Stimulated activated CD8-positive, alpha-beta memory T cell treated with anti-CD3 and anti-CD28 coated beads, Interleukin-15, amount 100 ng/mL, for 48 hours (primary cell): ENCODE measurements at places on chromosomes 1 and 21.

DNA sequence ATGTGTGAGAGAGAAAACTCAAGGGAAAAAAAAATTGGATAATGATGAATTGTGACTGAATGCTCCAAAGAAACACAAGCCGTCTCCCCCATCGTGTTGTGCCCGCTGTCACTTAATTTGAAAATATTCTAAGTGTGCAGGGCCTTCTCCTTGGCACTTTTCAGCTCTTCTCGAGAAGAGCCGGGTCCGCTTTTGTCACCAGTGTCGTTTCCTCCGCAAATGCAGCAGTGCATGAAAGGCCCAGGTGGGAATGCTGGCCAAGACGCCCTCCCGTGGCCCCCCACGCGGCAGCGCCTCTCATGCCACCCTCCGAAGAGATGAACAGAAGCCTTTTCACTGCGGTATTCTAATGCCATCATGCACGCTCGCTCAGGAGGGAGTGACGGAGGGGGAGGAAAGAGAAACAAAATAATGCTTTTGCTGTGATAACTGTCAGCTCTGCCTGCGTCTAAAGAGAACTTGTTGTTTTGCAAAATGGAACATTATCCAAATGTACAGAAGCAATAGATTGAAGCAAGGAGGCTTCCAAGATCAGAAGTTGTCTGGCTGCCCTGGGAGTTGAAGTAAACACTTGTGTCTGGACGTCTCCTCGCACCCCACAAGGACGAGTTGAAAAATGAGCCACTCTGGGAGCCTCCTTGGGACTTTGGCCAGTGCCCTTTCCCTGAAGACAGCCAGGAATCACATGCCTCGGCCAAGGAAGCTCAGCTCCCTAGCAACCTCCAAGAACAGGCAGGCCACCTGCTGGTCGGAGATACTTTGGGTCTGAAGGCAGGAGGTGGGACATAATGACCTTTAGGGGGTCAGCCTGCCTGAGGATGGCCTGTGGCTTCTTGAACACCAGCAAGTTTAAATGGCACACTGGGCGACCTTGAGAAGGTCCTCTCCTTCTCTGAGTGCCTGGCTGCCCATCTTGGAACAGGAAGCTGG is 166.1 kb upstream of the ZC3H12A start:
- DNase-seq = no peak

DNA sequence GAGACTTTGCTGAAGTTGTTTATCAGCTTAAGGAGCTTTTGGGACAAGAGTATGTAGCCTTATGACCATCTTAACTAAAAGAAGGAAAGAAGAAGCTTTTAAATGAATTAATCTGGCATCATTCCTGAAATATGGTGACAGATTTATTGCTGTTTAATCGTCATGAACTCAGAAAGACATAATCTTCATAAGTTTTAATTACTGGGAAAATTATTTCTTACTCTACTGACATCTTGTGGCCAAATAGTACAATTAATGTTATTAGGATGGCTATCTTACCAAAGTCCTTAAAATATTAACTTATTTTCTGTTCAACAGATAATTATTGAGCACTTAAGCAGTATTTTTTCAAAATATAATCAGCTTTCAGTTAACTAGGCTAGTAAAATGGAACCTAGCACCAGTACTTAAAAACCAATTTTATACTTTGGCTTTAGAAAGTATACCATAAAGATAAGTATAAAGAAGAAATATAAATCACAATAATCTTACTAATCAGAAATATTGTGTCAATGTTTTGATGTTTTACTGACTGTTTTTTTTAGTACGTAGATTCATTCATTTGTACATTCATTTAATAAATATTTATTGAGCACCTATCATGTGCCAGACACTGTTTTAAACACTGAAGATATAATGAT is 34.7 kb upstream of the GPR25 start:
- DNase-seq = no peak

- no peak for DNase-seq
Observed at GRCh38 chr1:89698020-89698560, 65.2 kb downstream of the LRRC8C start.

- no peak for DNase-seq
Observed at GRCh38 chr1:170284512-170284911, 138.8 kb downstream of the NTMT2 start.

- no peak for DNase-seq
Observed at GRCh38 chr1:97726386-97726785, 194.4 kb downstream of the DPYD start.
